Activated T-cell treated with anti-CD3 and anti-CD28 coated beads for 4 hours (primary cell): ENCODE measurements at places on chromosomes 5 and 9.

DNA sequence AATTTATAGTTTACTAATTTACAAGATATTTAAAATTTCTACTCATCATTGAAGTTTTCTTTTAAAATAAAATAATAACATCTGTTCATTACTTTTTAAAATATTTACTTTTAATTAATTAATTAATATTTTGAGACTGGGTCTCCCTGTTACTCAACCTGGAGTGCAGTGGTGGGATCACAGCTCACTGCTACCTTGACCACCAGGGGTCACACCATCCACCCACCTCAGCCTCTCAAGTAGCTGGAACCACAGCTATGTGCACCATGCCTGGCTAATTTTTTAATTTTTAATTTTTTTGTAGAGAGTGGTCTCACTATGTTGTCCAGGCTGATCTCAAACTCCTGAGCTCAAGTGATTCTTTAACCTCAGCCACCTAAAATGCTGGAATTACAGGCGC lies 1013.6 kb downstream of the CDH9 start:
- no peak for DNase-seq

GRCh38 chr9:123358181-123358905 lies 2.3 kb downstream of the CRB2 start:
- DNase-seq = no peak

GRCh38 chr9:76655971-76656370 lies 108.3 kb upstream of the PCA3 start:
- DNase-seq = no peak

DNA sequence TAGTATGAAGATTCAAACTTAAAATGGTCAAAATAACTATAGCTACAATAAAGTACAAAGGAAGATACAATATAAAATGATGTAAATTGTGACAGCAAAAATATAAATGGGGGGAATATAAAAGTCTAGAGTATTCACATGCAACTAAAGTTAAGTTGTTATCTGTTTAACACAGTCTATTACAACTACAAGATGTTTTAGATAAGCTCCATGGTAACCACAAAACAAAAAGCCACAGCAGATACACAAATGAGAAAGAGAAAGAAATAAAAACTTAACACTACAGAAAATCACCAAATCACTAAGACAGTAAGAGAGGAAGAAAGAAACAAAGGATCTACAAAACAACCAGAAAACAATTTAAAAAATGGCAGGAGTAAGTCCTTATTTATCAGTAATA lies 17.0 kb upstream of the SH3TC2 start:
- DNase-seq = no peak

GRCh38 chr5:172861461-172861860 lies 27.4 kb downstream of the ERGIC1 start:
- DNase-seq = no peak

DNA sequence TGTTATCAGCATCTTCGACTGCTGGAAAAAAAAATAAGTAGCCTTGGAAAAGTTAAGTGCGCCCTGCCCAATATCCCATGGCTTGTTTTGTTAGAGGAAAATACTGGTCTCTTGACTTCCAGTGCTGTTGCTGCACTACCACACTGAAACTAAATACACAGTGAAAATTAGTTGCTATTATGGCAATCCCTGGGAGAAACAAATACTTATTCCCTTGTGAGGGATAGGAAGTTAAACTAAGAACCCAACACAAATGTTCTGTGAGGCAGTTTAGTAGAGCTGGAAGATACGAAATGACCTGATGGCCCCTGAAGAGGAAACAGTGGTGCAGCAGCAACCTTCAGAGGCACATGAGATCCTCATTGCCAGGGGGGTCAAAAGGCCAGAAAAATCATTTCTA lies 164.0 kb downstream of the ARL15 start:
- no peak for DNase-seq

DNA sequence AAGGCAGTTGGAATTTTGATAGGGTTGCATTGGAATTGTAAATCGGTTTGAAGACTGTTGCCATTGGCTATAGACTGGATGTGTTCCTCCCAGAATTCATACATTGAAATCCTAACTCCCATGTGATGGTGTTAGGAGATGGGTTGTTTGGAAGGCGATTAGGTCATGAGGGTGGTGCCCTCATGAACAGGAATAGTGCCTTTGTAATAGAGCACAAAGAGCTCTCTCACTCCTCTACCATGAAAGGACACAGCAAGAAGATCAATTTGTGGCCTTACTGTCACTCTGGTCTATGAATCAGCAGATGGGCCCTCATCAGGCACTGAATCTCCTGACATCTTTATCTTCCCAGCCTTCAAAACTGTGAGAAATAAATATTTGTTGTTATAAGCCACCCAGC lies 133.2 kb downstream of the PARP8 start:
- DNase-seq = no peak

DNA sequence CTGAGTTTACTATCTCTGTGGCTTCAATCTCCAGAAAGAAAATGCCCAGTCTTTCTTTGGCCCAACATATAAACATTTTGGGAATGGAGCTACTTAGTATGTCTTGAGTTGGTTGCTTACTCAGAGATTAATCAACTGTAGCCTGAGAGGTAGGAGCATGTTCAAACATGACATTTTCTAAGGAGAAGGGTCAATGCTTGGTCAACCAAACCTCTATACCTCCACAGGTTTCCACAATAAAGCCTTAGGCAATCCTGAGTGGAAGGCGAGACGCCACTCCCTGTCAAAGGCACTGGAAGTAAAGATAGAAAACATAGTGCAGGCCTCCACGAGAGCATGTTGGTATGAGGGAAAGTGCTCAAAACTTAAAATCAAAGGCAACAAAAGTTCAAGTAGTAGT lies 411.4 kb downstream of the KCTD16 start:
- no peak for DNase-seq

- no peak for DNase-seq
Measured at GRCh38 chr5:170143091-170143490, 37.4 kb downstream of the FOXI1 start.

GRCh38 chr9:9560382-9561035 lies 1052.3 kb downstream of the PTPRD start:
- DNase-seq = no peak

DNA sequence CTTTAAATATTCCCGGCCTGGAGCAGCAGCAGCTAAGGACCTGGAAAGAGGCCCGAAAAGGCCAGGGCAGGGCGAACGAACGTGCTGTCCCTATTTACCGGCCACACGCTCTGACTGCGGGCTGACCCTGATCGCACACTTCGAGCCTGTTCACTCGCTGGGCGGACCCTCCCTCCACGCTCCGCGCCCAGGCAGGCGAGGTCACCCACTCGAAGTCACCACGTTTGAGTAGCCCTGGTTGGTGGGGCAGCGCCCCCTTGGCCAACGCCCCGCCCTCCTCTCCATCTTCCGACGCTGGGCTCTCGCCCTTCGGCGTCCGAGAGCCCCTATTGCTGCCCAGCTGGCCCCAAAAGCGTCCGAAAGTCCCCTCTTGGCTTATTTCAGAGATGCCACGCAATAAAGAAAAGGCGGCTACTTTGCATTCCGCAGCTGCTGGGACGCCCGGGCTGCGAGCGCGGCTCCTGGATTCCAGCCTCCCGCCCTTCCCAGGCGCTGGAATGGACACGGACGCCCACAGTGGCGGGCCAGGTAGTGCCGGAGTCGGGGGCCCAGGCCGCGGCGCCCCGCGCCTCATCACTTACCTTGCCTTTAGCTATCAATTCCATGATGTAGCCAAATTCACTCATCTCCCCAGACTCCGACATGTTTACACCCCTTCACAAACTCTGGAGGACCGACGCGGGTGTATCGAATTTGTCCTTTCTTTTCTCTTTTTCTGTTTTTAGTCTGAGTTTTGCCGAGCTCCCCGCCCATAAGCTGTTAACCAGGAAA lies 9.9 kb upstream of the TRIM36 start:
- DNase-seq = no peak

DNA sequence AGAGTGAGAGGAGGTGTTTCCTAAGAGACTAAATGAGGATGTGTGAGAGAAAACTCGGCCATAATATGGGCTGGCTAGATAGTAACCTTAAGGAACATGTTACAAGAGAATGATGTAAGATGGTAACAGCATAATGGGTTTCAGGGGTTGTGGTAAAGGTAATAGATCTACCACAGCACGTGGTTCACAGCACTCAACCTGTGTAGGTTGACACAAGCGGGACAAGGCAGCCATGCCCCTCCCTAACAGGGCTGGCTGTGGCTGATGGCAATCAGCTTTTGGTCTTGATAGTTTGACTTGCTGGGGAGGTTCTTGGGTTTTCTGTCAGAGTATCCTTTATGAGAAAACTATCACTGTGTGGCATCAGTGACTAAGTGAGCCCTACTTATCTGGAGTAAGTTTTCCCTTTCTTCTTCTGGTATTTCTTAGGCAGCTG lies 138.6 kb downstream of the TRIO start:
- no peak for DNase-seq

DNA sequence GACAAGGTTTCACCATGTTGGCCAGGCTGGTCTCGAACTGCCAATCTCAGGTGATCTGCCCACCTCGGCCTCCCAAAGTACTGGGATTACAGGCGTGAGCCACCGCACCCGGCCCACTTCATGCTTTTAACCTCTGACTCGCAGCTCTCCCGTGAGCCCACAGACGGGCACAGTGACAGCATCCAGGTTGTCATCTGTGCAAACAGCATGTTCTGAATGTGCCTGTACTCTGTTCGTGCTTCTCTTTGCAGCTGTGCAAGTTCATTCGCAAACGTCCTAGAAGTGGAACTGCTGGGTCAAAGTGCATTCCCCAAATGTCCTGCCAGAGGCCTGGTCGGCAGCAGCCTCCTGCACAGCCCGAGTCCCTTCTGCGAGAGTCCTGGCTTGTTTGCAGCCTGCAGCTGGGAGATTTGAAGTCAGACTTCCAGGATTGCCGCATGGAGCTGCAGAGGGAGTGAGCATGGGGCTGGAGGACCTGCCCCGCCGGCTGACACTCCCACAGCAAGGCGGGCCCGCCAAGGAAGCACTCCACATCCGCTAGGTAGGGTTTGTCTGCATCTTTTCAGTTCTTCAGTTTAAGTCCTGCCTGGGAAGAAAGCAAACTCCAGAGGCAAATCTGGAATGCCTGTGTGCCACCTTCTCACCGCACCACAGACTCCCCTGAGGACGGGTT lies 3.4 kb downstream of the BRD3OS start:
- DNase-seq = no peak

GRCh38 chr9:90840696-90841095 lies 39.1 kb downstream of the SYK start:
- no peak for DNase-seq

GRCh38 chr9:83642793-83643192 lies 19.9 kb downstream of the IDNK start:
- DNase-seq = no peak

DNA sequence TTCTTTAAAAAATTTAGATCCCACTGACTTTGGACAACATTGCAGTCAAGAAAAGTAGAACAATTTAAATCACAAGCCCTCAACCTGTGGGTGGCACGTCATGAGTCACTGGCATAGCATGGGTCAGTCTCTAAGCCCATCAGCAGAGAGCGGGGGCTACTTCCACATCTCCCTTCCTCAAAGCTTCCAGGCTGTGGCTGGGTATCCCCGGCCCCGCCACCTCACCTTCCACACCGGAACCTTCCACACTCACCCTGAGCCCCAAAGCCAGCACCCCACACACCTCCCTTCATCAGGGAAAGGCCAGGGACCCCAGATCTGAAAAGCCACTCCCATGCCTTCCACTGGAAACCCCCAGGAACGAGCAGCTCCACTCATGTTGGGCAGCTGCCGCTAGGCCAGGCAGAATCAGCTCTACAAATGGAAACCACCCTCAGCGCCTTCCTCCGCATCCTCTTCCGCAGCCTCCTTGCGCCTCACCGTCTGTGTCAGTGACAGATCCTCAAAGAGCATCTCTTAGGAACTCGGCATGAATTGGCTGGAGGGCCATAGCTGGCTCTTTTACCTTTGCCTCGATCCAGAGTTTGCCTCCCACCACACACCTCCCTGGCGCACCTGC lies 156.5 kb downstream of the ERCC6L2 start:
- no peak for DNase-seq

DNA sequence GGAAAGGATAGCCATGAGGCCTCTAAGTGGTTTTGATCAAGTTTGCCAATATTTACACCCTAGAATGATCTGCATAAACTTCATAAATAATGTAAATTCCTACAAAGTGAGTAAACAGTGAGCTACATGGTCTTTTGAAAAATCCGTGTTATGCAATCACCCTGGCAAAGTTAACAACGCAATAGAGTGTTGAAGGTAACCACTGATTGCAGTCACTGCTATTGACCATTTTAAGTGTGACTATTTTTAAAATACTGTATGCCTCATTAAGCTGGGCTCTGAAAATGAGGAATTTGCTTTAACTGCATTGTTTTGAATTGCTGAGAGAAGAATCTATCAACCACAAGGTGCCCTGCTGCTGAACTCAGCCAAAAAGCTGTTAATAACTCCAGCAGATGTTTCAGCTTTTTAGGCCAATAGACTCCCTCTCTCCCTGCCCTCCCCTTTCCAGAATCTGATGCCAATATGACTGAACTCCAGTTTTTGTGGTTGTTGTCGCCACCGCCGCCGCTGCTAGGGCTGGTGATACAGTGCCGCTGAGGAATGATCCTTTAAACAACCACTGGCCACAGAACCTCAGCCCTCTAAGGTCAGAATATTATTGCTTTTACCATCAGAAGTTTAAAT lies 35.3 kb upstream of the SMARCA2 start:
- no peak for DNase-seq

DNA sequence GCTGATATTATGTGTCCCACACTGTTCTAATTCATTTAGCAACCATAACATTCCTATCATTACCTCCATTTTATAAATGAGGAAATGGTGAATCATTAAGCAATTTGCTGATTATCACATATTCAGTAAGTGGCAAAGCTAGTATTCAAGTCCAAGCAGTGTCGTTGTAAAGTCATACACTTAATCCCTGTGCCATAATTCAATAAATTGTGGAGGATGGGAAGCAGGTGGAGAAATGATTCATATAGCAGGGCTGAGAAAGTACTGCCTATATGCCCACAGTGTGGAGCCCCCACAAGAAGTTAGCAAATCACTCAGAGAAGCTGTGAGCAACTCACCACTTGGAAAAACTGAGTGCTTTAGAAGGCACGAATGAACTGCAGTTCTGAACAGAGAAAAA lies 691.0 kb downstream of the PTPRD start:
- no peak for DNase-seq

DNA sequence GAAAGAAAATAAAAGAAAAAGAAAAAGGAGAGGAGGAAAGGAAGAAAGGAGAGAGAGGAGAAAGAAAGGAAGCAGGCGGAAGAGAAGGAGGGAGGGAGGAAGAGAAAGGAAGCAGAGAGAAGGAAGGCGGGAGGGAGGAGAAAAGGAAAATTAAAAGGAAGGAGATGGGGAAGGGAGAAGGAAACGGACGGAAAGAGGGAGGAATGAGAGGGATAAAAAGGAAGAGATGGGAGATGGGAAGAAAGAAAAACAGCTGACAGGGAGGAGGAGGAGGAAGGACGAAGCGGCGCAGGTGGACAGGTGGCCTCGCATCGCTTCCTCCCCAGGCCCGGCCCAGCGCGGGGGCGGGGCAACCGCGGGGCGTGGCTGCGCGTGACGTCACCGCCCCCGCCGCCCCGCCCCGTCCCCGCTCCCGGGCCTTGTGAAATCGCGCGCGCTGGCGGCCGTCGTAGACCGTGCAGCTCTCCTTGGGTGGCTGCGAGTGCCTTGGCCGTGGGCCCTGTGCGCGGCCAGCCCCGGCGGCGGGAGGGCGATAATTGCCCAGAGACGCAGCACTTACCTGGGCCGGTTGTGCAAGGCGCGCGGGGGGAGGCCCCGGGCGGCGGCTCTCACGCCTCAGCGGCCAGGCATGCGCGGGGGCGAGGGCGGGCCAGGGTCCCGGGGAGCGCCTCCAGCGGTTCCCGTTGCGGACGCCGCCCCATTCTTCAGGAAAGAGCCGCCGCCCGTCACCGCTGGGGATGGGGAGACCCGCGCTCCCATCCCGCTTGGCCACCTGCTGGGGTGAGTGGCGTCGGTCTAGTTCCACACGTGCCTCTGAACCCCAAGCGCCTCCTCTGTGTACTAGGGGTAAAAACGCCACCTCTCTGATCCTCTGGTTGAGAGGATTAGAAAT lies 49.6 kb upstream of the FOXE1 start:
- peak; percentile 71 for DNase-seq
